ENCODE measurements at places on chromosomes 7 and 10.

DNA sequence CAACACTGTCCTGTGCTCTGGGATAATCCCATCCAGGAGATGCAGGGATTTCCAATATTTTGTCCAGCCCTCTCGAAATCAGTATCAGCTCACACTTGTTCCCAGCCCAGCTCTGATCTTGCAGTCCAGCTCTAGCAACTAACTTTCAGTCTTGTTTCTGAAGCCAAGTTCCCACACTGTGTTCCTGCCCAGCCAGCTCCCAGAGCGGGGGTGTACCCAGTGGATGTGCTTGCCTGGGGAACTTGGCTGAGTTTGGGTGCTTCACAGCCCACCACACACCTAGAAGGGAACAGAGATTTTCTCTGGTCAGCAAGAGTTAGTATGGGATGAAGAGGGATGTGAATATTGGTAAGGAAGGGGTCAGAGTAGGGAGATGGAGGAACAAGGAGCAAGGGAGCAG lies 57.5 kb upstream of the RAPGEF5 start:
- no peak for DNase-seq

GRCh38 chr10:69960988-69961880 lies 91.4 kb upstream of the MACROH2A2 start:
- no peak for DNase-seq

- DNase-seq: no peak
These were observed 292.8 kb downstream of the PRKG1 start for GRCh38 chr10:51367127-51367526.

GRCh38 chr10:131107970-131108369 lies 203.6 kb downstream of the TCERG1L start:
- no peak for DNase-seq

GRCh38 chr10:86664341-86665217 lies 3.7 kb upstream of the LDB3 start:
- no peak for DNase-seq

DNA sequence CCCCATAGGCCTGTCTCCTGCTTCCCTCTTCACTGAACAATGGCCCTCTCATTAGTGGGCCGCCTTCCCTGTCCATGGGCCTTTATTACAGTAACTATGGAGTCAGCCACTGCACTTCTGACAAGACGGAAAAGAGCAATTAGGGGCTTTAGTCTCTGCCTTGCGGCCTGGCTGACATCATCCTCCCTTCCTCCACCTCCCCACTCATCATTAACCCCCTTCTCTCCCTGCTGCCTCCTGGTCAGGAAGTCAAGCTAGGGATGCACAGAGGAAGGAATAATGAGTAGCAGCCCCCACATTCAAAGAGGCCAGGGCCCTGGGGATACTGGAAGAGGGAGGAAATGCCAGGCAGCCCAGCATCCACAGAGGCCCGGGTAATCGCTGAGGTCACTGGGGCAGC lies 101.6 kb upstream of the PLXNA4 start:
- no peak for DNase-seq

DNA sequence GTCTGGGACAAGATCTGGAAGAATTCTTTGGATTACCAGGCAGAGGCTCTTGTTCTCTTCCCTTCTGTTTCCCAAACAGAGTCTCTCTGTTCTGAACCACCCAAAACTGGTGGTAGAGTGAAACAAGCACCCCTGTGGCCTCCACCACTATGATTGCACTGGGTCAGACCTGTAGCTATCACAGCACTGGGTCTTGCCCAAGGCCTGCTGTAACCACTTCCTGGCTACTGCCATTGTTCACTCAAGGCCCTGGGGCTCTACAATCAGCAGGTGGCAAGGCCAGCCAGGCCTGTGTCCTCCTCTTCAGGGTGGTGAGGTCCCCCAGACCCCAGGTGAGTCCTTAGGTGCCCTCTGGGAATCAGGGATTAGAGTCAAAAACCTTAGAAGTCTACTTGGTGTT lies 4.1 kb upstream of the LRRC17 start:
- no peak for DNase-seq

- DNase-seq: peak; percentile 12
These were observed 11.6 kb downstream of the ZDHHC6 start for GRCh38 chr10:112434988-112435619.

DNA sequence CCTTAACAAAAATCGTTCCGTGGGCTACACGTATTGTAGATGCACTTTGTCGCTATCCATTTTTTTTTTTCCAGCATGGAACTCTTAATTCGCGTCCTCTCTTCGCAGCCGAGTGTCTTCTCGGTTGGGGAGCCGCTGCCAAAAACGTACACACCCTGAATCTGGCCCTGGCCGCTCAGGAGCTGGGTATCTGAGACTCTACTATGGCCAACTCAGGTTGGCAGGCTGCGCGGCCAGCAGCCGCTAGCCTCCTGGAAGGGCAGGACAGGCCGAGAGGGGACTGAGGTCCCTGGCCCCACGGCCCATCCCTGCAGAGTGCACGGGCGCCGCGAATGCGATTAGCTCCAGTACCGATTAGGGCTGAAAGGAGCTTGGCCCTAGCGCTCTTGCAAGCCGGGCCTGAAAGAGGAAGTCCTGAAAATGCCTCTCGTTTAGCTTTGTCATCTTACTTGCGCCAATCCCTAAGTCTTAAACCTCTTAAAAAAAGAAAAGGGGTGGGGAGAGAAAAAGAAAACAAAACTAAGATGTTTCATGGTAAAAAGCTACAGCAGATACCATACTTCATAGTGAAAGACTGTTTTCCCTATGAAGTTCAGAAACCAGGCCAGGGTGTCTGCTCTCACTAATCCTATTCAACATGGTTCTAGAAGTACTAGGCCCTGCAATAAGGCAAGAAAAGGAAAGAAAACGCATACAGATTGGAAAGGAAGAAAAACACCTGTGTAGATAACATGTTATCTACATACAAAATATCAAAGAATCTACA lies 113.2 kb upstream of the RHEB start:
- DNase-seq: no peak

- no peak for DNase-seq
These were observed 559 bp downstream of the KCNMA1 start for GRCh38 chr10:77636967-77637531.

- DNase-seq: no peak
These were observed 12.9 kb downstream of the AGK start for GRCh38 chr7:141563956-141564623.

- no peak for DNase-seq
These were observed 712.8 kb downstream of the PARD3 start for GRCh38 chr10:34102237-34102673.

DNA sequence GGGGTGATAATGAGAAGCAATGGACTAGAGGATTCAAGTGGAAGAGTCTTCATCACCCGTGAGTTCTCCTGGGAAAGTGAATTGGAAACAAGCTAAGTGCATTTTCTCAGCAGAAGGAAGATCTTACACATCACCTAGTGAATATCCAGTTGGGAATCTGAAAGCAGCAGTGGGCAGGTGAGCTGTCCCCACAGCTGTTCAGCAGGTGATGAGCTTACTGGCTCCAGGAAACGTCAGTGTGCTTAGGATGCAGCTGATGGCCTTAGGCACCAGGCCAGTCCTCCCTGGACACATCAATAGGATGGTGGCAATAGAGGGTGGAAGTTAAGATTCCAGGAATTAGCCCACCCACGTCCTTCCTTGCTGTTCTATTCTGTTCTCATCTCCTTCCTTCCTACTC lies 66.7 kb downstream of the NOD1 start:
- DNase-seq: no peak

- no peak for DNase-seq
These were observed 4.1 kb downstream of the NOD1 start for GRCh38 chr7:30474485-30474884.

- no peak for DNase-seq
These were observed 73.7 kb downstream of the BMPR1A start for GRCh38 chr10:86830043-86830591.

DNA sequence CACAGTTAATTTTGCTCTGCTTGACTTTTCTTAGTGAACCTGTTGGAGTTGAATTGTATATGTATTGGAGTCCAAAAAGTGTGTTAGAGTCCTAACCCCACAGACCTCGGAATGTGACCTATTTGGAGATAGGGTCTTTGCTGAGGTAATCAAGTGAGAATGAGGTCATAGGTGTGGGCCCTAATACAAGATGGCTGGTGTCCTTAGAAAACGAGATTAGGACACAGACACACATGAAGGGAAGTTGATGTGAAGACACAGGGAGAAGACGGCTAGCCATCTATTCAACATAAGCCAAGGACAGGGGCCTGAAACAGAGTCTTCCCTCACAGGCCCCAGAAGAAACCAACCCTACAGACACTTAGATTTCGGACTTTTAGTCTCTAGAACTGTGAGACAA lies 260.6 kb upstream of the NEBL start:
- no peak for DNase-seq

GRCh38 chr10:113626809-113627355 lies 37.0 kb downstream of the NRAP start:
- no peak for DNase-seq

- no peak for DNase-seq
These were observed 85.2 kb downstream of the ARHGAP22 start for GRCh38 chr10:48519481-48520183.

- DNase-seq: no peak
These were observed 135.4 kb downstream of the MYOF start for GRCh38 chr10:93346694-93347093.

DNA sequence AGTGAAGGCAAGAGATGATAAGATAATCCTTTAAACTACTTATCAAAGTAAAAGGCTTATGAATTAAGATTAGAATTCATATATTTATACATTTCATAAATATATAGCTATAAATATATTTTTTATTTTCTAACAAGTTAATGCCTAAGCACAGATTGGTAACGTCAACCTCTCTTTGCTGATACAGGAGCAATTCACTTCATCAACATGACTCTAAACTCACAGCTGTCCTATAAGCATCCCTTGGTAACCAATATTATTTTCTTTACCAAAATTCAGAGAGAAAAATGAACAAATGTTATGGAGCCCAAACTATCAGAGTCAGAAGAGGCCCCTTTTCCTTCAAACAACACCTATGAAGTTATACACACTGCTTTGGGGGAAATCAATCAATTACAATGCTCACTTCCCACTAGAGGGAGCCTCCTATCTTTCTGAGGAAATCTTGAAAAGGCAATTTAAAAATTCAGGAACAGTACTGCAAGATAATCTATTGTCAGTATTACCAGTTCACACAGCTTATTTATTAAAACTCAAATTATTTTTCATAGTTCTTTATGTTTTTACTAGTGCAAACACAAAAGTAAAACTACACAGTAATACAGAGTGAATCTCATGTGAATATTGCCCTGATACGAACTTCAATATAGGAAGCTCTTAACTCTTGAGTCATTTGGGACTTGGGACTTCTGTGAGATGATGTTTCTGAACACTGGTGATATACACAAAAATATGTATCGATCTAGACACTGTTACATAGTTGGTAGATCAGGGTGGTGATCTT lies 51.0 kb upstream of the NOBOX start:
- DNase-seq: no peak

DNA sequence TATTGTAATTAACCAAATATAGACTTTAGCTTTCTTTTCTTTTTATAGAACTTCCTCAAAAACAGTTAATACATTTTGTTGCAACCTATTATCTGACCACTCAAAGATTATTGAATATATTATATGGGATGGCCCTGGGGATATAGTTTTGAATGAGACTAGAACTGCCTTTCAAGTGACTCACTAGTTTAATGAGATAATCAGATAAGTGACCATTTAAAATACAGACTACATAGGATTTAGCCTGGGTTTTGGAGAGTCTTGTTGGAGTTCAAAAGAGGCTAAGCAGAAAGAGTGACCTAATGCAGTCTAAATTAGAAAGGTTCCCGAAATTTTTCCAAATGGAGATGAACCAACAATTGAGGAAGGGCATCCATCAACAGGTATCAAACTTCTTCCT lies 305.2 kb upstream of the ETV1 start:
- DNase-seq: no peak

GRCh38 chr7:150898475-150899011 lies 46.2 kb downstream of the AOC1 start:
- no peak for DNase-seq

DNA sequence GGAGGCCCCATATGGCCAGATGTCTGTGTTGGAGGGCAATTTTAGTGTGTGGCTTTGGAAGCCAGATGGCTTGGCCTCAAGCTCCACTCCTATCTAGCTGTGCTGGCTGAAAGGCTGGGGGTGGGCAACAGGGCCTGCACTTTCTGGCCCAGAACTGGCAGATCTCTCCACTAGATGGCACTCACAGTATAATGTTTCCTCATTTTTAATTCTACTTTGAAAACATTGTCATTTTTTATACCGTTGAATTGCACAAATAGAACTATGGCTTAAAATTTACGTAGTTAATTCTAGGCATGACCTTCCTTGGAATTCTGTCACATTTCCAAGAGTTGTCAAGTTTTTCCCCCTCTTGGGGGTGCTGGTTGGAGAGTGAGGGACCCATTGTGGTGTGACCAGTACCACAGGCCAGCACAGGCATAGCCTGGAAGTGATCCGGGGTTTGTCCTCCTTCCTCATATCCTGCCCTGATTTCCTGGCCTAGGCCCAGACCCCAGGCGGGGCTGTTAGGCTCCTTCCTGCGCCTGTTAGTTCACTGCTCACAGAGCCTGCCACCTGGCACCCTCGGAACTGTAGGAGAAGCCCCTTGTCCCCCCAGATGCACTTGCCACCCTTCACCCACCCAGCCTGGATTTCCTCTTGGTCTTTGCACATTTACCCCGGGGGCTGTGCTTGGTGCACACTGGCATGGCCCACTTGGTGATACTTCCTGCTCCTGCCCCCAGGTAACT lies 52.8 kb downstream of the ARHGAP22 start:
- no peak for DNase-seq

DNA sequence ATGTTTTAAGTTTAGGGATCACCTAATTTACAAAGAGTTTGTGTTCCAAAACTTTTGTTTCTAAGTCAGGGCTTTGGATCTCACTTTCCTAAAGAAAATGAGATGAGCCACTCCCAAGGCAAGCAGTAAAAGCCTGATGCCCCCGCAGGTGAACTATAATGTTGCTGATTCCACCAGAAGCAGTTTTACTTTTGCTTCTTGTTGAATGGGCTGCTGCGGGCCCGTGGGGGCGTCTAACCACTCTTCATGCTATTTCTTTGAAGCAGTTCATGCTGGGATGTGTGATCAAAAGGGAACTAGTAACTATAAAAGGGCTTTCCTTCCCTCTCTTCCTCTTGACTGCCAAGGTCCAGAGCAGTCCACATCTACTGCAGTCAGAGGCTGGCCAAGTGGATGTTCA lies 118.7 kb upstream of the NEBL start:
- DNase-seq: no peak

DNA sequence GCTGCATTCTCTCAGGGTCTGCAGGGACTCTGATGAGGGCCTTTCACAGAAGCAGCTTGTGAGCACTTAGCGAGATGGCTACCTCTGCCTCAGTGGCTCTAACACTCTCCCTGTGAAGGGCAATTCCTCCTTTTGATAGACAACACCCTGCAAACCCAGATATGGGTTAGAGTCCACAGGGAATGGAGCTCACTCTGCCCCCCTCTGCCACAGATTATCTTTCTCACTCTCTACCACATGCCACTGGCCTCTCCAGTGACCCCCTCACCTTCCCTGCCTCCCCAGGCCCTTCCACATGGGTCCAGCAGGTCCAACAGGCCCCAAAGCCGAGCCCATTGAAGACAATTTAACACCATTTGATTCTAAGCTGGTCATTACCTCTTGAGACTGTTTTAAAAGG lies 72.1 kb downstream of the CCDC3 start:
- DNase-seq: no peak

- no peak for DNase-seq
These were observed 6.9 kb downstream of the LRRC27 start for GRCh38 chr10:132338876-132339275.

GRCh38 chr7:148622887-148623585 lies 32.5 kb downstream of the C7orf33 start:
- no peak for DNase-seq

- no peak for DNase-seq
These were observed 11.6 kb downstream of the HBP1 start for GRCh38 chr7:107180378-107180777.

GRCh38 chr10:113666682-113667252 lies 2.9 kb upstream of the NRAP start:
- DNase-seq: no peak
